Thymus (tissue), 14 donors: ENCODE measurements at places on chromosomes 12 and 14. TPM values are rescaled to one million over a fixed set of nuclear protein-coding genes. Genes with fewer than 3 reads are reported as not detected.

DNA sequence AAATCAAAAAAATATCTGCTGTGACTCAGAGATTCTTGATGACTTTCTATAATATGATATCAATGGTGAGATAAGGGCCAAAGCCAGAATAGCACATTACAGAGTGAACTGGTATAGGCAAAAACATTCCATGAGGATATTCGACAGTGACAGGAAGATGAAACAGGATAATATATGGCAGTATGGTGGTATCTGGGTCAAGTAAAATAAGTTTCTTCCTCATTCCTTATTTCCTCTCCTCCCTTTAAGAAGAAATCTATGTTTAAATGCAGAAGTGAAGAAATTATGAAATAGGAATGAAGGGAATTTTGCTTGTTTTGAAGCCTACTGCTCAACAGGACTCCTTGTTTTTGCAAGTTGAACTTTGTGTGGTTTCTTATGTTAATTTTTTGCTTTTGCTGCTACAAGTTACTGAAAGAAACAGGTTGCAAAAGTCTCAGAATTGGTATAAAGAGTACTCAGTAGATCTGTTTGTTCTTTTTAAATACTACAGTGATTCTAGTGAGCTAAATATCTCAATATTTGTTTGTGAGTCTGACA lies 7.0 kb downstream of the ACSS3 start:
- no peak for DNase-seq

Gene PRKD1
- total RNA-seq = 2.5 TPM

Gene RPL10L
- total RNA-seq = not detected

GRCh38 chr14:102606296-102606695 lies 13.8 kb downstream of the RCOR1 start:
- DNase-seq = no peak
